ENCODE measurements at places on chromosomes 11 and 22. TPM values are rescaled to one million over a fixed set of nuclear protein-coding genes. Genes with fewer than 3 reads are reported as not detected.
A peak's percentile ranks its signal among the peaks of the same experiment; 100 is the strongest.

DNA sequence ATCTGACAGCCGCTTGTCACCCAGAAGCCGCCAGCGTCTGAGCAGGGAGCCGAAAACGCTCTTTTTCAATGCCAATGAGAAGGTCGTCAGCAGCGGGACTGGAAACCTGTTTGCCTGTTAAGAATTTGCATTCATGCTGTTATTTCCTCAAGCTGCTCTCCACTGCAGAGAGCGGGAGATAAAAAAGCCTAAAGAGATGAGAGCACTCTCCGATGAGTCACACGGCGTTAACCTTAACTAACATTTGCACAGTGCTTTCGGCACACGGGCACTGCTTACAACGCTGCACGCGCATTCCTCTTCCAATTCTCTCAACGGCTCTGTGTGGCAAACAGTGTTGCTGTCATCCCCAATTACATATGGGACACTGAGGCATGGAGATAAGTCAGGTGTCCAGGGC is 40.0 kb upstream of the RTL6 start:
- H3K4me1 ChIP-seq: no peaks in the 10 kb centered on the region
- no peaks in the 10 kb centered on the region for H3K27me3 ChIP-seq
- no peaks in the 10 kb centered on the region for H3K36me3 ChIP-seq
- DNase-seq: no peak
- H3K4me3 ChIP-seq: no peak overlapping the region

- no peak for DNase-seq
- H3K27me3 ChIP-seq: no peaks in the 10 kb centered on the region
- no peak overlapping the region for H3K27ac ChIP-seq
- no peaks in the 10 kb centered on the region for H3K36me3 ChIP-seq
Measured at GRCh38 chr11:32003335-32003734, 87.5 kb upstream of the RCN1 start.

DNA sequence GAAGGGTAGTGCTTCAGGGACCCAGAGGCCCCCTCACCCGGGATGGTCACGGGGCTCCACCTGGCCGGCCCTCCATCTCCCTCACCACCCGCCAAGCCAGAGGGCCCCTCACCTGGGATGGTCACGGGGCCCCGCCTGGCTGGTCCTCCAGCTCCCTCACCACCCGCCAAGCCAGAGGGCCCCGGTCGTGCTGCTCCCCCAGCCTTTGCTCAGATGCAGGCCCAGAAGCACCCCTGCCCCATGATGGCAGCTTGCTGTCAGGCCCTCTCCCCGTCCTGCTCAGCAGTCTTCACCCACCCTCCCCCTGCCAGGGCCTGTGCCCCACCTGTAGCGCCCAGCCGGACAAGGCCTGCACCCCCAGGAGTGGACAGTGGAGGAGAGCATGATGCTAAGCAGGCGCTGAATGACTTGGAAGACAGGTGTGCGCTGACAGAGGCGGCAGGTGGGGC is 7.3 kb downstream of the DENND6B start:
- H3K27me3 ChIP-seq: no peaks in the 10 kb centered on the region
- H3K27ac ChIP-seq: no peak overlapping the region
- H3K4me1 ChIP-seq: no peaks in the 10 kb centered on the region
- H3K4me3 ChIP-seq: no peak overlapping the region
- H3K36me3 ChIP-seq: no peaks in the 10 kb centered on the region

- H3K36me3 ChIP-seq: no peaks in the 10 kb centered on the region
- peaks cover 2% of the 10 kb centered on the region for H3K4me1 ChIP-seq
- H3K27me3 ChIP-seq: no peaks in the 10 kb centered on the region
- no peak overlapping the region for H3K4me3 ChIP-seq
- DNase-seq: peak; percentile 12
Measured at GRCh38 chr11:117838901-117839300, 14.4 kb upstream of the FXYD2 start.

ANO9 gene
- total RNA-seq: 8.7 TPM
